ENCODE measurements at places on chromosomes 2 and 18.

GRCh38 chr18:11366410-11366809, 217.0 kb upstream of the PIEZO2 start:
- DNase-seq = no peak

DNA sequence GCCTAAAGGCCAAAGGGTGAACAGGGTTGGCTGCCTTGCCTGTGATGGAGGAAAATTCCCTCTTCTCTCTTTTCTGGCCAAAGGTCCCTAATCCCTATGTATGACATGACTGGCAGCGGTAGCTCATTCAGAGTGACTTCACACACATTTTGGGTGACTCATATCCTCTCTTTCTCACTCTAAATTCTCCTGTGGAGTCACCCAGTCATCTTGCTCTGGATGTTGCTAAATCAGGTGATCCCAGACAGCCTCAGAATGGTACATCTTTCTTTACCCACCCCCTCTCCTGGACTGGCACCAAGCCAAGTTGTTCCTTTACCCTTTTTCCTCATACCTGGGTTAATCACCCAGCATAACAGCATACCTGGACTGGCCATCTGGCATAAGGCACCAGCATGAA, 77.2 kb downstream of the NEURL3 start:
- DNase-seq = no peak

GRCh38 chr18:30280186-30280585, 762.4 kb downstream of the DSC3 start:
- no peak for DNase-seq

DNA sequence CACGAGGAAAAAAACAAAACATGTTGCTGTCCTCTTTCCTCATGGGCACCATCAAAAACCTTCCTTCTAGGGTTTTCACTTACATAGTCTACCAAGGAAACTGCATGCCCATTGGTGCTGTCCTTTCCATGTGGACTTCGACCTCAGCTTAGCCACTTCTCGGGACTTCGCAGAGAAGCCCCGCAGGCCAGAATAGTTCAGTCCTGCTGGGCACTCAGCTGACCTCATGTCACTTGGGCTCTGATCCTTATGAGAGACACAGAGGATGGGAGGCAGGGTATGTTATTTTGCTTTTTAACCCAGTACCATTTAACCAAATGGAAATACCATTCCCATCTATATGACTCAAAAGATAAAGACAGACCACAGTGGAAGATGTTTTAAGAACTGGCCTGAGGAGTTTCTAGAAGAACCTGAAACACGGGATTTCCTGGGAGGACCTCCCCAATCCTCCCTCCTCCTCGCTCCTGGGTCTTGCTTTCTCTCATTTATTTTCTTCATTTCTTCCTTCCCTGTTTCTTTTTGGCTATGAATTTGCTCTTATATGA, 28.4 kb downstream of the AAK1 start:
- no peak for DNase-seq

- no peak for DNase-seq
Observed at GRCh38 chr2:232318169-232318855, 60.2 kb upstream of the ALPP start.

- no peak for DNase-seq
Observed at GRCh38 chr2:232480201-232481190, 7.1 kb downstream of the ECEL1 start.

DNA sequence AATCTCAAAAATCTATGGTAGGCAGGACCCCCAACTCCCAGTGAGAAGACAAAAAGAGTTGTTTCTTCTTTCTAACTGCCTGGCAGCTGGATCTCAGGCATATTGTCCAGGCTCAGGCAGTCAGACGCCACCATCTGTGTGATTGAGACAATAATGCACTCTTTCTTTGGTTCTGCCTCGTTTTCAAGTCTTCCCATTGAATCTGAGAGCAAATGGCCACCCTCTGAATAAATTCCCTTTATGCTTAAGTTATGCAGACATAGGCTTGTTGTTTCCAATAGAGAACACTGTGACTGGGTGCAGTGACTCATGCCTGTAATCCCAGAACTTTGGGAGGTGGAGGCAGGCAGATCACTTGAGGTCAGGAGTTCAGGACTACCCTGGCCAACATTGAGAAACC, 15.3 kb upstream of the CD207 start:
- no peak for DNase-seq

DNA sequence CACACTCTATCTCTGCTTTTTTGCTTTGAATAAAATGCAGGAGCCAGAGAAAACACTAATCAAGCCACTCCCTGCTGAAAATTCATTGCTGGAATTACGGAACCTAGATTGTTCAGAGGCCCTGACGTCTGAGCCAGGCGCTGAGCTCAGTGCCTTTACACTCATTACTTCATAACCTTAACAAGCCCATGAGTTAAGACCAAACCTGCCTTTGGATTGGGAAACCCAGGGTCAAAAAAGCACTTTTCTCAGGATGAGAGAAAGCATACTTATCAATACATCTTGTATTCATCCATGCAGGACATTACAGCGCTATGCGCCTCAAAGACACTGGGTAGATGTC, 762 bp downstream of the INO80C start:
- no peak for DNase-seq

GRCh38 chr2:69790601-69790959, 38.9 kb upstream of the GMCL1 start:
- DNase-seq = no peak

DNA sequence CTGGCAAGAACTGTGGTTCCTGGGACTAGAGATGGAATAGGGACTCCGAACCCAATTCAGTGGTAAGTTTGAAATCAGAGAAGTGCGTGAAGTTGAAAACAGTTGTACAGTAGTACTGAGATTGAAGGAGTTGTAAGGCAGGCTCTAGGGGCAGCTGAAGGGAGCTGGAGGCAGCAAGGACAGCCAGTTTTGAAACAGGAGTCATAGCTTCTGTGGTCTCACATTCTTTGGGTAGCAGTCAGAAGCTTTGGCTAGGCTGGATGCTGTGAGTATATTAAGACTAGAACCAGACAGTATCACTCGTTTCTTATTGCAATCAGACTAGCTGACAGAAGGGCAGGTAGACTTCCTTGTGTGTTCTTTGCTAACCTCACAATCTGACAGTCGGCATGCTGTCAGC, 64.5 kb upstream of the ADAM23 start:
- no peak for DNase-seq

DNA sequence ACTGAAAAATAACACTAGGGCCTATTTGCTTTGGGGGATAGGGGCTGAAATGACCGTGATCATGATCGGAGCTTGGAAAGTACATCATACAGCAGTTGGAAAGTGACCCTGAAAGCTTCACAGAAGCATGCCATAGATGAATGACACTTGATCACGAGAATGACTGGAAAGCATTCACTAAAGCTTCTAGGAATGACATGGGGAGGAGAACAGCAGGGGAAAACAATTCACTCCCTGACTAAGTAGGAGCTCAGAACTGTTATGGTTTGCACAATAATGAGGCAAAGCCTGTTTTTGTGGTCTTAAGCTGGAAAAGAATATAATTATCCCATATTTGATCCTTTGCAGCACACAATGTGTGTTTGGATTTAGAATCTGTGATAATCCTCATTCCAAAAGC, 237.5 kb downstream of the NOL4 start:
- DNase-seq = no peak

GRCh38 chr2:181163139-181163538, 182.7 kb downstream of the UBE2E3 start:
- peak; percentile 26 for DNase-seq

DNA sequence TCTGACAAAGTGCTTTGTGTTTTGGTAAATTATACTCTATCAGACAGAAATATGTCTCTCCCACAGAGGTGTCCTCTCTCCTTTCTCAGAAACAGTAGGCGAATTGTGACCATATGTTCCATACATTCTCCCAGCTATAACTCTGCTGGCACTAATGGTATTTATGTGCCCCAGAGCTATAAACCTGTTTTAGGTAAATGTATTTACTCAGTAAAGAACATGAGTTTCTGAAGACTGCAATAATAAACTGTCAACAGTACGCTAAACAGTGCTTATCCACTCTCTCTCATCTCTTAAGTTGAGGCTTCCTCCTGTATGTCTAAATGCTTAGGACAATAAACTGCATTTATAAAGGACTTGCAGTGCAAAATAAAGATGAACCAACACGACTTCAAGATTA, 58.5 kb downstream of the ITGA4 start:
- no peak for DNase-seq

- DNase-seq = no peak
Observed at GRCh38 chr2:55811048-55811447, 112.5 kb downstream of the EFEMP1 start.

DNA sequence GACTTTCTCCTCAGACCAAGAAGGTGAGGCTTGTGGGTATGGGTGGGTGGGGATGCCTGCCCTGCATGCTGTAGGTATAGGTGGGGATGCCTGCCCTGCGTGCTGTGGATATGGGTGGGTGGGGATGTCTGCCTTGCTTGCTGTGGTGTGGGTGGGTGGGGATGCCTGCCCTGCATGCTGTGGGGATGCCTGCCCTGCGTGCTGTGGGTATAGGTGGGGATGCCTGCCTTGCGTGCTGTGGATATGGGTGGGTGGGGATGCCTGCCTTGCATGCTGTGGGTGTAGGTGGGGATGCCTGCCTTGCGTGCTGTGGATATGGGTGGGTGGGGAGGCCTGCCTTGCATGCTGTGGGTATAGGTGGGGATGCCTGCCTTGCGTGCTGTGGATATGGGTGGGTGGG, 278.4 kb downstream of the NEDD4L start:
- DNase-seq = no peak

DNA sequence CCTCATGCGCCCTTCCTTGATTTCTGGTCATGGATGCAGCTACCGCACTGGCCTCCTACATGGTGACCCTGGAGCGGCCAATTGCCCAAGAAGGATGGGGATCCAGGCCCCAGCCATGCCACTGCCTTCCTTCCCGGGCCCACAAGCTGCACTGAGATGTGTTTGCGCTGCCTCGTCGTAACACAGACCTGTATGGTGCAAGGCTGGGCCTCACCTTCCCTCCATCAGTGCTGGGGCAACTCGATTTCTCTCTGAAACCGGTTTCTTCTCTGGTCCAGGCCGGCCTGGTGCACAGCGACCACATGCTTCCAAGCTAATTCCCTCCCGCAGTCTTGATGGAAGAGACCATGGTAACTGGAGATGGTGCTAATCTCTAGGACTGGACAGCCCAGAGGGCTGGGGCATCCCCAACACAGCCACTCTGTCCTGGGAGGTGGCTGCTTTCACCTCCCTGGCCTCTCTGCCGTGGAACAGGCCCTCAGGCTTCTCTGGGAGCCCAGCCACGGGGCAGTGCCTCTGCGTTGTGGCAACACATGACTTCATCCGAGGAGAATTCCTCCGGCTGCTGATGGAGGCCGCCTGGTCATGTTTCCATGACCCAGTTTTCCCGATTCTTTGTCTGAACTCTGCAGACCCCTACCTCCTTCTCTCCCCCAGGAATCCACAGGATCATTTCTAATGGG, 184.2 kb downstream of the GLI2 start:
- DNase-seq = no peak

- peak; percentile 75 for DNase-seq
Observed at GRCh38 chr18:11937874-11938478, 29.9 kb upstream of the MPPE1 start.

DNA sequence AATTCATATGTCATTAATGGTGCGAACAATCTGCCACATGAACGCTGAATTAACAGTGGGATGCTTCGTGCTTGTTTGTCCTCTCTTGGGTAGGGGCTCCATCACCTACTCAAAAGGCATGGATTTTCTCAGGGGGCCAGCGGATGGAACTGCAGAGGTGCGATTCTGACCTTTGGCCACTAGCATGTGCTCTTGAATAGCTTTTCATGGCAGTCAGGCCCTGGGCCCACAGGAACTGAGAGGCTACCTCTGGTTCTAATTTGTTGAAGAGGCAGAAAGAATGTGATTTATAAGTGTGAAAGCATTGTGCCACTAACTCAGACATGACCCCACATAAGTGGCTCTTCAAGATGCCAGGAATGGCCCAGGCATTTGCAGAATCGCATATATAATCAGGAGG, 283.2 kb downstream of the INSIG2 start:
- no peak for DNase-seq

DNA sequence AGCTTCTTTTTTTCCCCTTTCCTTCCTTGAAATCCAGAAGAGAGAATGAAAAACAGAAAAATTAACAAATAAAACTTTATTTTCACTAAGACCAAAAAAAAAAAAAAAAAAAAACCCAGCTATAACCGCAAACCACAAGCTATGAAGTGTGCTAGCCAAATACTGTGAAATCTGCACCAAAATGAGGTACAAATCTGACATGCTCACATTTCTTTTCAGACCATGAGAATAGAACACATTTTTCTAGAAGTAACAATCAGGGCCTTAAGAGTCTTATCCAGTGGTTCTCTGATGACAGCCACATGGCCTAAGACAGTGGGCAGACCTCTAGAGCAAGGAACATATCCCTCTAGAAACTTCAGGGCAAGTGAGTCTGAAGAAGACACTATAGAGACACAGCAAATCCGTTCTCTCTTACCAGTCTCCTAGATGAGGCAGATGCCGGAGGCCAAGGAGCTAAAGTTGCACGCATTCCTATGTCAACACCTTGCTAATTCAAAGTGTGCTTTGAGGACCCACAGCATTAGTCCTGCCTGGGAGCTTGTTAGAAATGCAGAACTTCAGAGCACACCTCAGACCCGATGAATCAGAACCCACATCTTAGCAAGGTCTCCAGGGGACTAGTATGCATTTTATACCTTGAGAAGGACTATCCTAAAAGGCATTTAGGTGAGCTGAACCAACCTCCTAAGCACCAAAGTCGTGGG, 317.1 kb downstream of the MYCN start:
- DNase-seq = no peak

- DNase-seq = no peak
Observed at GRCh38 chr2:54755641-54756326, 32.3 kb downstream of the EML6 start.

DNA sequence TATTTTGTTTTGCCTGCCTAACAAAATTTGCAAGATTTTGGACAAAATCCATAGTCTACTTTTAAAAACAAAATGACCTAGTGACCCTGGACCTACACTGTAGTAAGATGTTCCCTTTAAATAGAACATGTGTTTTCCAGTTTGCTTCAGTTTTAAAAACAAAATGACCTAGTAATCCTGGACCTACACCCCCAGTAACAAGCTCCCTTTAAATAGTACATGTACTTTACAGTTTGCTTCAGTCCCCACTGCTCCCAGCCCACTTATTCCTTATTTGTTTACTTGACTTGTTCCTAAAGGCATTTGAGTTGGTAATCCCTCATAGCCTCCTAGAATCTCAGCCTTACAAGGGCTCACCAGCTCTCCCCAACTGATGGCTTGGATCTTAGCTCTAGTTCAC, 34.5 kb upstream of the HTR2B start:
- DNase-seq = no peak

- DNase-seq = no peak
Observed at GRCh38 chr2:159738509-159739390, 26.4 kb downstream of the MARCHF7 start.

GRCh38 chr2:96489663-96490062, 15.5 kb downstream of the NEURL3 start:
- no peak for DNase-seq

- DNase-seq = no peak
Observed at GRCh38 chr2:137769406-137769805, 194.9 kb upstream of the HNMT start.

All from CD4-positive, alpha-beta T cell treated with Interleukin-6 at 100 ng/mL for 8 hours (primary cell).